ENCODE measurements at places on chromosomes 2 and 18. TPM values are rescaled to one million over a fixed set of nuclear protein-coding genes. Genes with fewer than 3 reads are reported as not detected.

GRCh38 chr18:48408111-48408726 is 964 bp downstream of the ZBTB7C start:
- peak; percentile 58 for DNase-seq

DNA sequence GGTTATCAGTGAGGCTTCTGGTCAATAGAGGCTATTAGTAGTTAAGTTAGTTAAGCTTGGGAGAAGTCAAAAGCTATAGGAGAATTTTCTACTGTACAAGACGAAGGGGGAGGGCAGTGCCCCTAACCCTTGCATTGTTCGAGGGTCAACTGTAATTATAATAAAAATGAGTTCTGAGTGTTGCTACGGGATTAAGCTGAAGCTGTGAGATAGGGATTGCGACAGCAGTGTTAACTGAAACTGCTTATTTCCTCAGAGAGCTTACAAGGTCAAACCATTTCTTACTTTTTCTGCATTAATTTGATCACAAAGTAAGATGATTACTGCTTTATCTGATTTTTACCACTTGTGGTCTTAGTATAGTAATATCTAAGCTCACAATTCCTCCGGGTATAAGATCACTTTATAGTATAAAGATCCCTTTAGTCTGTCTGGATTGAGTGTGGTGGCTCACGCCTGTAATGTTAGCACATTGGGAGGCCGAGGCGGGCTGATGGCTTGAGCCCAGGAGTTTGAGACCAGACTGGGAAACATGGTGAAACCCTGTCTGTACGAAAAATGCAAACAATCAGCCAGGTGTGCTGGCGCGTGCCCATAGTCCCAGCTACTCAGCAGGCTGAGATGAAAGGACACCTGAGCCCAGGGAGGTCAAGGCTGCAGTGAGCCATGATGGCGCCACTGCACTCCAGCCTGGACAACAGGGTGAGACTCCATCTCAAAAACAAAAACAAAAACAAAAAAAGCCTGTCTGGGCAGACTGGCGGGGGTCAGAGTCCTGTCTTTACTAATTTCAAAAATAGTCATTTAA is 119.5 kb upstream of the TLK1 start:
- no peak for DNase-seq

DNA sequence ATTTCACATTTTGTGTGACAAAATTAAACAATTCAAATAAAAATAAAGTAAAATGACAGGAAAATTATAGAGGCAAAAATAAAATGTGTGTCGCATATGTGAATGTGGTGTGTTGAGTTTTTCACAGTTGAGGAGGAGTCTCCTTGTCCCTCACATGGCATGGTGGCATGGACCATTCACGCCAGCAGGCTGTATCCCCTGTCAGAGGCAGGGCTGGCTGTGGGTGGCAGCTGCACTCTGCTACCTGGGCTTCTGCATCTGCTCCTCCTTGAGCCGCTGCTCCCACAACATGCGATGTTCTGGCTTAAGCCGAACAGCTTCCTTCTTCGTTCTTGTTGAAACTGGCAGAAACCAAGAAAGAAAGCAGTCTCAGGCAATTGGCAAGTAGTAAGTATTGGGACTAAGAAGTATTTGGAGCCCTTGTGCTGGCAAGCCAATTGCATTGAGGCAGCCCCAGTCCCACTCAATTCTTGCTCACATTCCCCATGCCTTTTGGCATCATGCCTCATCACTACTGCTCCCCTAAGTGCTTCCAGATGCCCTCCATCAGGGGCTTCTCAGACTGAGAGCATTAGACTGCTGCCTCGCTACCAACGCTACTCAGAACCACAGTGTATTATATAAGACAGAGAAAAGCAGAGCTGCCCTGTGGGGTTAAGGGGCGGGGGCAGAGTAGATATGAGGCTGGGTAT is 177.9 kb upstream of the NABP1 start:
- no peak for DNase-seq

DNA sequence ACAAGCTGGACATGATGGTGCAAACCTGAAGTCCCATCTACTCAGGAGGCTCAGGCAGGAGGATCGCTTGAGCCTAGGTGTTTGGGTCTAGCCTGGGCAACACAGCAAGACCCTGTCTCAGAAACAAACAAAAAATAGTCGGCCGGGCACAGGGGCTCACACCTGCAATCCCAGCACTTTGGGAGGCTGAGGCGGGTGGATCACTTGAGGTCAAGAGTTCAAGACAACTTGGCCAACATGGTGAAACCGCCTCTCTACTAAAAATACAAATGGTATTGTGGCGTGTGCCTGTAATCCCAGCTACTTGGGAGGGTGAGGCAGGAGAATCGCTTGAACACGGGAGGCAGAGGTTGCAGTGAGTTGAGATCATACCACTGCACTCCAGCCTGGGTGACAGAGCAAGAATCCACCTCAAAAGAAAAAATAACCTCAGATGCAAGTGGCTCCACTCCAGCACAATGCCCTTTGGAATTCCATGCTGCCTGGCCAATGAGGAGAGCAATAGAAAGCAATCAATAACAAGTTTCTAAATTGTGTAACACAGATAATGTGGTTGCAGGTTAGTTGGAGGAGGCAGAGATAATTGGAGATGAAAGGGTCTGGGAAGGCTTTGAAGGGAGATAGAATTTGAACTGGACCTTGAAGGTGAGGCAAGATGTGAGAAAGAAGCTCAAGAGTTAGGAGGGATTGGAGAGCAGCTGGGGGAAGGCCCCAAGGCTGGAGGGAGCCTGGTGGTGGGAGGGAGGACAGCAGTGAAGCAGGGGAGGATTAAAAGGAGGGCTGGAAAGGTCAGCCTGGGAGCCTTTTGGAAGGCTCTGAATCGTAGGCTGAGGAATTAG is 6.0 kb downstream of the TTC31 start:
- DNase-seq: no peak

DNA sequence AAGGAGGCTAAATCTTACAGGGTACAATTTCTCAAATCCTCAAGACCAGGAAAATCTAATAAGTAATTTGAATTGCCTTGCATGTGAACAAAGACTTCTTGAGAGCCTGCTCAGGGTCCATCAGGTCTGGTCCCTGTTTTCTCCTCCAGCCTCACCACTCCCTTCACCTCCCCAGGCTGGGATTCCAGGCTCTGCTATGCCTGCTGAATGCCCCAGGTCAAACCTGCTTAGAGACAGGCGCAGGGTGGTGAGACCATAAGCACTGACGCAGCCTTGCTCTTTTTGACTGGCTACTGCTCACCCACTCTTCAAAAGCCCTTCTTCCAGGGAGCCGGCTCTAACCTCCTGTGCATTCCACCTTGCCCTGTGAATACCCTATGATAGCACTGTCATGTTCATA is 356.4 kb upstream of the ACVR2A start:
- no peak for DNase-seq

DNA sequence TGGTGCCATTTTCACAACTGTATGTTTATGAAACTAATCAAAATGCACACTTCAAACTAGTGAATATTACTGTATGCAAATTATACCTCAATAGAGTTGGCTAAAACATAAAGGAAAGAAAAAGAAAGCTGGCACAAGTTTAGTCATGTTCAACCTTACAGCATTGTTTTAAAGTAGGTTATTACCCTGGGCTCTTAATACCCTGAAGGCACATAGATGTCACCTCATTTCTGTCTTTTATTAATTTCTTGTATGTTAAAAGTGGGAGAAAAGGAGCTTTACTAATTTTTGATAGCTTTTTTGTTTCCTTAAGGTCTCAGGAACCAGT is 32.7 kb downstream of the TMEM131 start:
- DNase-seq: no peak

DNA sequence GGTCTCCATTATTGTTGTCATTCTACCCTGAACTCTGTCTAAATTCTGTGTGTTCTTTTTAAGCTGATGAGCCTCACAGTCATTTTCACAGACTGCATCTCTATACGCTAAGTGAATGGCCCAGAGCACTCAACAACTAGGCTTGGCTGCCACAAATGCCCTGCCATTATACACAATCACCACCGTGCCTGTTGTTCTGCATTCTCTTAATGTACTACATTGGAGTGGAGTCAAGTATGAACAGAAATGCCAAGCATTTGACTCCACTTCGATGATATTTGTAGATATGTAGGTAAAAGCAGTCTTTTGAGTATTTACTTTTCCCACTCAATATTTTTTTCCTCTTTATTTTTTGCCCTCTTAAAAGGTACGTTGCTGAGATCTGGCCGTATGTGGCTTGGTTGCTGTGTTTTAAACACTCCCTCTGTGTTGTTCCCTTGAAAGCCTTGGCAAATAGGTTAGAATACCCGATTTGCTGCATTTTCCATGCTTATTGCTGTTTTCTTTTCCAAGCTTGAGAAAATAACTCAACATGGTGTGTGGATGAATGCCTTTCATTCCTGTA is 36.2 kb upstream of the TMEFF2 start:
- no peak for DNase-seq

DNA sequence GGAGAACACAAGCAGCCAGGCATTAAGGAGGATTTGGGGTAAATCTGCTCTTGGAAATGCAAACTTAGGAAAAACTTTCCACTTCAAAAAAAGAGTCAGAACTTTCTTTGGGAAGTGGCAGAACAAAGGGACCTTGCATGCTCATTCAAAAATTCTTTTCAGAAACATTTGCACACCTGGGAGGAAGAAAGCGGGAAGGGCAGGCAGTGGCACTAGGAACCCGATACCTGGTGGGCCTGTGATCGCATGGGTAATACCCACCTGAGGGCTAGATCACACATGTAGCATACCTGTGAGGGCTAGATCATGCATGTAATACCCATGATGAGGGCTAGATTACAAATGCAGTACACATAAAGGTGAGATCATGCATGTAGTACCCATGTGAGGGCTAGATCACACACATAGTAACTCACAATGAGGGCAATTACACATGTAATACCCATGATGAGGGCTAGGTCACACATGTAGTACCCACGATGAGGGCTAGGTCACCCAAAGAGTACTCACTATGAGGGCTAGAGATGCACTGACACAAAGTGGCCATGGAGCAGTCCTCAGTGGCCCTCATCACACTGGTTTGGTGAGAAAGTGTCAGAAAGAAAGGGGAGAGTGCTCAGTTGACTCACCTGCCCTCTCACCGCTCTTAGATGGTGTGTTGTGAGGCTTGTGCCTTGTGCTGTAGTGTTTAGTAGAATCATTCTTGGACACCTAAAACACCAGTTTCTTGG is 212.5 kb downstream of the DLGAP1 start:
- no peak for DNase-seq

DNA sequence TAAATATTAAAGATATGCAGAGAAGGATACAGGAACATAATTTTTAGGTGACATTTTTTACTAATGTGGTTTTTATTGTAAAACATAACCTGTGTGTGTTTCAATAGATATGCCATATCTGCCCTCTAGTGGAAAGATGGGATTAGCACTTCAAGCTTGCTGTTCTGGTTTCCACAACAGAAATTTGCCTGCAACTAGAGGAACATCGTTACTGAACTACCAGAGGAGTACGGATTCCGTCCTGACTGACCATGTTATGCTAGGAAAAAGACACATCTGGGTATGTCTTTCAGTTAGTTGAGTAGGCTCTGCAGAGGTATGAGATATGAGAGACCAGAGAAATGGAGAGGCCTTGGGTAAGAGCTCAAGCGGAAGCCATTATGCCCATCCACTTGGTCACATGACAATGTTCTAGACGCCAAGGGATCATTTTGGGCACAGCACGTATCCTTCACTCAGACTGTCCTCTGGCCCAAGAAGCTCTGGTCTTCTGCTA is 104.9 kb downstream of the MBD2 start:
- DNase-seq: no peak

- DNase-seq: peak; percentile 40
Measured at GRCh38 chr2:239736358-239737143, 288.6 kb downstream of the NDUFA10 start.

DNA sequence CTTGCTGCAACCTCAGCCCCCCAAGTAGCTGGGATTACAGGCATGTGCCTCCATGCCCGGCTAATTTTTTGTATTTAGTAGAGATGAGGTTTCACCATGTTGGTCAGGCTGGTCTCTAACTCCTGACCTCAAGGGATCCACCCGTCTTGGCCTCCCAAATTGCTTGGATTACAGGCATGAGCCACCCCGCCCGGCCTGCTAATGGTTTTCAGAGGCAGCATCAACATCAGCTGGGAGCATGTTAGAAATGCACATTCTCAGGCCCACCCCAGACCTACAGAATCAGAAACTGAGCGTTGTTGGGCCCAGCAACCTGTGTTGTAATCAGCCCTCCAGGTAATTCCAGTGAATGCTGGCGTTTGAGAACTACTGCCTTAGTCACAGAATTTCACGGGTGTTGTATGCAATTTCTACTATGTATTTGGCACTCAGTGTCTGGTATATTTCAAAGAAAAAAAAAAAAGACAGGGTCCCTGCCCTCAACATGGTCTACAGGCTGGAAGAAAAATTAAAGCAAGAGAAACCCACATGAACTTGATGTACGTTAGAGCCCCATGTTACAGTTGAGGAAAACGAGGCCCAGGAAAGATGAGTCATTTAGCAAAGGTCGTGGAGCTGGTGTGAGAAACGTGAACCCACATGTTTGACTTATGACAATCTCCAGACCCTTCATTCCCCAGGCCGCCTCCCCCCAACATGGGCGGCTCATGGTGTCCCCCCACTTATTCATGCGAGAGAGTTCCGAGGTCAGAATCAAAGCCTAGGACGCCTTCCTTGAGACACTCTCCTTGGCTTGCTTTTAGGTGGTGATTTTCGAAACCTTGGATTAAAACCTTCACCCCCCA is 35.3 kb downstream of the SH3BP4 start:
- no peak for DNase-seq

DNA sequence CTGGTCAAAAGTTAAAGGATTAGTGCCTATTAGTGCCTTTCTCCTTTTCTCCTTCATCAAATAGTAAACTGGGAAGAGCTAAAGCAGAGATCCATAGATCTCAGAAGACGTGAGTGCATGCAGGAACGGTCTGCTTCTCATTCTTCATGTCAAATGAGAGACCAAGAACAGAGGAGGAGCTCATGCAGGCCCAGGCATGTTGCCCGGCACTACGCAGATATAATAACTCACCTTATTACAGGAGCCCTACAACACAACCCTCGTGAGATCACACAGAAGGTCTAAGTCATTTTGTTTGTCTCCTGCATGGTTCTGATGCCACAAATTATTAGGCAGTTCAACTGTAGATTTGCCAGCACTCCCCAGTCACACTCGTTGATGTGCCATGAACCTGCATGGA is 71.8 kb downstream of the CMPK2 start:
- DNase-seq: no peak

DNA sequence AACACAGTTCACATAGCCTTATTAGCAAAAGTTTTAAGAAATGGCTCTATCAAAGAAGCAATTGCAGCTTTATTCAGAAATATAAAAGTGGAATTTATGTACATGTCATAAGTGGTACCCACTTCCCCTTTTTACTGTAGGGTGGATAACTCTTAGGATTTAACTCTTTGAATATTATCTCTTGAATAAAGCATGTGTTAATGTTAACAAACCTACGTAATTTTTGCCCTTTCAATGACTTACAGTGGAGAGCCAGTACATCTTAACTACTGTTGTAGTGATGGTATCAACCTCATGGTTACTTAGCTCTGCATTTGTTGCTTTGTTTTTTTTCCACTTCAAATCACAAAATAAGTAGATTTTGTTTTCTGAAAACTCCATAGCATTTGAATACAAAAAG is 8.8 kb downstream of the NABP1 start:
- no peak for DNase-seq

Gene IL1B
- total RNA-seq: 0.30 TPM

Gene NABP1
- total RNA-seq: 3.7 TPM

Gene SLC9A4
- not detected for total RNA-seq

Gene CNTNAP5
- not detected for total RNA-seq

Gene UGT1A4
- not detected for total RNA-seq

Gene EIF2B4
- 37.4 TPM for total RNA-seq

Gene CRACDL
- total RNA-seq: 4.4 TPM
